ENCODE measurements at places on chromosomes 3 and 15. TPM values are rescaled to one million over a fixed set of nuclear protein-coding genes. Genes with fewer than 3 reads are reported as not detected.

Gene SAXO2
- 1.7 TPM for total RNA-seq

DNA sequence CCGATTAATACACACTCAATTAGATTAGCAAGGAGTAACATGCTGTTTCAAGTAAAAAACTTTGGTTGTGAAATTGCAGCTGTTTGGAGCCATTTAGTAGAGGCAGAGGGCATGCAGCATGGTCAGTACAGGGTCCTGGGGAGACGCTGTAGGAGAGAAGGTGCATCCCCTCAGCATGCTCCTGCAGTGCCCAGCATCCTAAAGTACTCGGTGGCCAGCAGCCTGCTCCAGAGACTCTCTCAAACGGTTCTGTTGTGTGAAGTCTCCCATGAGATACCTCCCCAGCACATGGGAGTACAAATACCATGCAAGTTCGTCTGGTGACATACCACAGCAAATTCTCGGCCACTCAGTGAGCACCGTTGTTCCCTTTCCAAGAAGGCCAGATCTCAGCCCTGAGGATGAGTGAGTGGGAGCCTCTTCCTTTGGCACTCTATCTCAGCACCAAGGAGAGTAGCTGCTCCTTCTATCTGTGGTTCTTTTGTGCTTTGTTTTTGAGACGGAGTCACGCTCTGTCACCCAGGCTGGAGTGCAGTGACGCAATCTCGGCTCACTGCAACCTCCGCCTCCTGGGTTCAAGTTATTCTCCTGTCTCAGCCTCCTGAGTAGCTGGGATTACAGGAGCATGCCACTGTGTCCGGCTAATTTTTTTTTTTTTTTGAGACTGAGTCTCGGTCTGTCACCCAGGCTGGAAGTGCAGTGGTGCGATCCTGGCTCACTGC, 72.7 kb downstream of the TJP1 start:
- peaks cover 6% of the 10 kb centered on the region for H3K4me1 ChIP-seq
- H3K27ac ChIP-seq = no peak overlapping the region
- peaks cover 28% of the 10 kb centered on the region for H3K36me3 ChIP-seq

Gene WDR76
- 12.0 TPM for total RNA-seq

Gene SLC2A2
- total RNA-seq = not detected

GRCh38 chr3:11534011-11534792, 109.5 kb downstream of the VGLL4 start:
- H3K4me1 ChIP-seq = peaks cover 7% of the 10 kb centered on the region
- H3K27me3 ChIP-seq = no peaks in the 10 kb centered on the region

DNA sequence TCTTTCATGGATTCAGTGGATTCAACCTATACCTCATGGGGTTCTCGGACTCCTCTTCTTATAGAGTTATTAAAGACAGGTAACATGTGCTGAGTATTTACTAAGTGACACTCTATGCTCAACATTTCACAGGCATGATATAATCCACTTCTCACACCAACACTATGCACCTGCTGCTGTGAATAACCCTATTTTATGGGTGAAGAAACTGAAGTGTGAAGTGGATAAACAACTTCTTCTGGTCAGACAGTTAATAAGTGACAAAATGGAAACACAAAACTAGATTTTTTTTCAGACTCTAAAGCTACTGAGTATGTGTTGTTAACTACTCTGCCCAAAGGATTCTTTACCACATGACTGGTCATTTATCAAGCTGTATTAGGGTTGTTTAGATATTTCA, 403.5 kb downstream of the DIPK2A start:
- H3K27ac ChIP-seq = no peak overlapping the region
- no peaks in the 10 kb centered on the region for H3K27me3 ChIP-seq
- no peak overlapping the region for H3K4me3 ChIP-seq
- no peak for DNase-seq
- H3K36me3 ChIP-seq = no peaks in the 10 kb centered on the region
- H3K4me1 ChIP-seq = peaks cover 11% of the 10 kb centered on the region

DNA sequence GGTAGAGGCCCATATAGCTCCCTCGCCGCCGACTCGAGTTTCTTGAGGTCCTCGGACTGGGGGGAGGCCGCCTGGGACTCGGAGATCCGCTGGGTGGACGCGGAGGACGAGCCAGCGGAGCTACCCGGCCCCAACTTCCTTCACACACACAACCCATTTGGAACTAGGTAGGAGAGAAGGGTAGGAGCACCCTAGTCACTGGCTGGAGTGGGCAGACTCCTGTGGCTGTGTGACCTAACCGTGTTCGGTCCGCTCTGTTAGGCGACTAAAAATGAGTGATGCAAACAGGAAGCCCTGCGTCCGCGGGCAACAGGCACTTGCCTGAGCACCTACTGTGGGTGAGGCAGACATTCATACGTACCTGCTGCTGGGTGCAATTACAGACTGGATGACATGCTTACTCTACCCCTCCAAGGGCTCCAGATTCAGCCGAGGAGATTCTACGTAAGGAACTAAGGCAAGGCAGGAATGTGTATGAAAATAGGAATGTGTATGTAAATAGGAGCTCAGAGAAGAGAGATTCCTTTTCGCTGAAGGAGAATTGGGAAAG, 4.6 kb upstream of the SIN3A start:
- H3K27ac ChIP-seq = peak overlapping the region; percentile 100
- H3K27me3 ChIP-seq = no peaks in the 10 kb centered on the region
- peaks cover 18% of the 10 kb centered on the region for H3K4me1 ChIP-seq
- no peaks in the 10 kb centered on the region for H3K36me3 ChIP-seq
- DNase-seq = no peak
- peak overlapping the region; percentile 94 for H3K4me3 ChIP-seq

GRCh38 chr3:118577055-118577777, 457.4 kb downstream of the IGSF11 start:
- no peaks in the 10 kb centered on the region for H3K36me3 ChIP-seq
- no peak overlapping the region for H3K27ac ChIP-seq
- no peaks in the 10 kb centered on the region for H3K27me3 ChIP-seq
- H3K4me3 ChIP-seq = no peak overlapping the region

- H3K4me3 ChIP-seq = no peak overlapping the region
- peaks cover 43% of the 10 kb centered on the region for H3K4me1 ChIP-seq
- H3K27me3 ChIP-seq = no peaks in the 10 kb centered on the region
- no peak for DNase-seq
- H3K27ac ChIP-seq = peak overlapping the region; percentile 77
Observed at GRCh38 chr15:85762756-85763127, 32.0 kb downstream of the KLHL25 start.

Gene CPN2
- not detected for total RNA-seq

DNA sequence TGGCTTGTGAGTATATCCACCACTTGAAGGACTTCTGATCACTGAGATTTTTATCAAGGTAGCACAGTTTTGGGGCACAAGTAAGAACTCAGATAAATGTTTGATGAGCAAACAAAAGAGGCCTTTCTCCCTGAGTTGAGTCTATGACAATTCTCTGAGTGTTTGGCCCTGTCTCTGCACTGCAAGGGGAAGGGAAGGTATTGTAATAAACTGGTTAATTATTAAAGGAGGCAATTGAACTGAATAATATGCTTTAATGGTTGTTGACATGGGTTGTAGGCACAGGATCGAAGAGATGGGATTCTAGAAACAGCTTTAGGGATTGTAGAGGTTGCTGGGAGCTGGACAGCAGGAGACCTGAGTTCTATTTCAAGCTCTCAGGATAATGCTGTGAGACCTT, 95.0 kb upstream of the MRPL3 start:
- no peak overlapping the region for H3K4me3 ChIP-seq
- no peaks in the 10 kb centered on the region for H3K27me3 ChIP-seq
- H3K27ac ChIP-seq = no peak overlapping the region
- H3K36me3 ChIP-seq = no peaks in the 10 kb centered on the region
- no peak for DNase-seq

DNA sequence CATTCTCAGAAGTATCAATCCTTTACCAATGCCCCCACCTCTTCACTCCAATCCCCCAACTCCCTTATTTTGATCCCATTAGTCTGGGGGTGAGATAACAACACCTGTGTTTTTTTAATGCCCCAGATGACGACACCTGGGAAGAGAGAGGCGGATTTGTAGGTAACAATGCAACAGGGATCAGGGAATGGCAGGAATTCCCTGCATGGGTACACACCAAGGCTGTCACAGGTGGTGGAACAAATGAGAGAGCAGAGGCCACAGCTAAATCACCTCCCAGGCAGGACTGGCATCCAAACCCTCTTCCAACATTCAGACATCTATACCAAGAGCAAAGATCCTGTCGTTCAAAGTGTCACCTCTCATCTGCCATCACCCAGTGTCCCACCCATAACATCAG, 319.2 kb upstream of the TRIM42 start:
- DNase-seq = no peak
- H3K36me3 ChIP-seq = no peaks in the 10 kb centered on the region
- no peak overlapping the region for H3K4me3 ChIP-seq
- no peaks in the 10 kb centered on the region for H3K27me3 ChIP-seq
- no peak overlapping the region for H3K27ac ChIP-seq

DNA sequence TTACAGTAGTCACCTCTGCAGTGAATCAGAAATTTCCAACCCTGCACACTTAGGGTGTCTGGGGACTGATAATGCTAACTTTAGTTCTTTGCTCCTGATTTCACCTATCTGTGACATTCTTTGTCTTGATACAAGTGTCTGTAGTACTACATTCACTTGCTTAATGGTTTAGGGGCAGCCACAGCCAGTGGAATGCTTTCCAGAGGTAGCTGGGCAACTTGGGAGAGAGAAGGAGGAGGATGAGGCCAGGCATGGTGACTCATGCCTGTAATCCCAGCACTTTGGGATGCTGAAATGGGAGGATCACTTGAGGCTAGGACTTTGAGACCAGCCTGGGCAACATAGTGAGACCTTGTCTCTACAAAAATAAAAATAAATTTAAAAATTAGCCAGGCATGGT, 8.5 kb downstream of the BAHD1 start:
- no peak overlapping the region for H3K27ac ChIP-seq
- no peaks in the 10 kb centered on the region for H3K27me3 ChIP-seq
- H3K4me1 ChIP-seq = peaks cover 40% of the 10 kb centered on the region
- H3K36me3 ChIP-seq = no peaks in the 10 kb centered on the region

DNA sequence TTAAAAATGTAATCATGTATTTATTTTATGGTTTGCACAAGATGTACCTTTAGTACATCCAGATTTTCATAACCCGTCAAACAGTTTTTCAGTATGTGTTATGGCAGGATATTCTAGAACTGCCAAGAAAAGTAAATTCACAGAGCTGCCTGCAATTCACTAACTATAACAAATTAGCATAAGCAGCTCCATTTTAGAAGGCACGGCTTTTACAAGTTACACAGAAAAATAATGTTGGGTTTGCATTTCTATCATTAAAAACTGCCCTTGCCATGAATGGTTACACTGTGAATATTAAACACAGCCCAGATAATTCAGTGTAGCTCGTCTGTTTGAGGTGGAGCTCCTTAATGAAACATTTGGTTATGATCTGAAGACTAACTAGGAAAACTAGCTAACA, 94.3 kb upstream of the BHLHE40 start:
- no peak overlapping the region for H3K4me3 ChIP-seq
- no peaks in the 10 kb centered on the region for H3K36me3 ChIP-seq
- DNase-seq = no peak
- H3K27ac ChIP-seq = peak overlapping the region; percentile 9
- H3K27me3 ChIP-seq = no peaks in the 10 kb centered on the region

Gene TFDP2
- 42.9 TPM for total RNA-seq

DNA sequence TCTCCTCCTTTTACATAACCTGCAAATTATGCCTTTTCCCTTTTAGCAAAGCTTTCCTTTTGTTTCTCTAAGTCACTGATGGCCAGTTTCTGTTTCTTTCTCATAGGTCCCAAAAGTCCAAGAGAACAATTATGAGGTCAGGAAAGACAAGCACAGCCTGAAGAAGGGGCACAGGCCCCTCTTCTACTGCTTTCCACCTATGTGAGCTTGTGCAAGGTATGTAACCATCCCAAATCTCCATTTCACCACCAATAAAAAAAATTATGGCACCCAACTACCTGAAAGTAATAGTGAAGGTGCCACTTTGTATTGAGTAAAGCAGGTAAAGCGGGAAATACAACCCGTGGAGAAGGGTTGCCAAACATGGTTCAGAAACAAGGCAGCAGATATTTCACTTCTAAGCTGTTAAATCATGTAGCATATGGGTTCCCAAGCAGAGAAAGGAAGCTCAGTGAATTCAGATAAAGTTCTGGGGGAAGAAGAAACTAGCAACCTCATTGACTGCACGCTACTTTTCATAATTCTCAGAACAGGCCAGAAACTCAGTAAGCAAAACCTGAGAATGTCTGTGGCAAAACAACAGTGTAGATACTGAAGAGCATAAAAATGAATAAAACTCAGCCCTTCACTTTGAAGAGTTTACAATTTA, 4.2 kb downstream of the PLOD2 start:
- H3K4me3 ChIP-seq = peak overlapping the region; percentile 89
- peaks cover 55% of the 10 kb centered on the region for H3K4me1 ChIP-seq
- DNase-seq = no peak
- no peaks in the 10 kb centered on the region for H3K27me3 ChIP-seq

Gene EID1
- 250 TPM for total RNA-seq

- no peak for DNase-seq
- no peaks in the 10 kb centered on the region for H3K27me3 ChIP-seq
Observed at GRCh38 chr15:80749589-80749988, 29.6 kb upstream of the CEMIP start.

Gene KLHL25
- total RNA-seq = 12.3 TPM

Gene C2CD4A
- not detected for total RNA-seq

- DNase-seq = no peak
- H3K4me1 ChIP-seq = peaks cover 37% of the 10 kb centered on the region
- H3K36me3 ChIP-seq = no peaks in the 10 kb centered on the region
- peak overlapping the region; percentile 53 for H3K4me3 ChIP-seq
Observed at GRCh38 chr15:98865397-98866339, 141.9 kb downstream of the PGPEP1L start.

- no peak for DNase-seq
- no peak overlapping the region for H3K4me3 ChIP-seq
- no peaks in the 10 kb centered on the region for H3K27me3 ChIP-seq
- H3K27ac ChIP-seq = no peak overlapping the region
- no peaks in the 10 kb centered on the region for H3K36me3 ChIP-seq
Observed at GRCh38 chr3:129927072-129927471, 33.6 kb upstream of the TMCC1 start.

- H3K36me3 ChIP-seq = peaks cover 3% of the 10 kb centered on the region
- DNase-seq = peak; percentile 97
- H3K27me3 ChIP-seq = no peaks in the 10 kb centered on the region
- peaks cover 58% of the 10 kb centered on the region for H3K4me1 ChIP-seq
- peak within 1 kb of the TSS; percentile 99 for H3K27ac ChIP-seq
Observed at GRCh38 chr3:129183569-129184395, at the start of gene CNBP. Gene CNBP, minus strand, starts transcription at chr3:129183896. Its CDS starts 12,139 bp downstream, at chr3:129171757.

- H3K4me1 ChIP-seq = no peaks in the 10 kb centered on the region
- no peaks in the 10 kb centered on the region for H3K27me3 ChIP-seq
- DNase-seq = no peak
- H3K4me3 ChIP-seq = no peak overlapping the region
- no peaks in the 10 kb centered on the region for H3K36me3 ChIP-seq
Observed at GRCh38 chr3:29906906-29907305, 626.0 kb downstream of the RBMS3 start.

Gene SCN11A
- 0.99 TPM for total RNA-seq

GRCh38 chr3:13451301-13451673, 28.8 kb upstream of the HDAC11 start:
- no peak for DNase-seq
- peaks cover 11% of the 10 kb centered on the region for H3K4me1 ChIP-seq
- H3K27me3 ChIP-seq = no peaks in the 10 kb centered on the region
- no peaks in the 10 kb centered on the region for H3K36me3 ChIP-seq
- H3K4me3 ChIP-seq = peak overlapping the region; percentile 66
- H3K27ac ChIP-seq = peak overlapping the region; percentile 86

Measured in esophagus muscularis mucosa (tissue), 4 donors.